ENCODE measurements at places on chromosomes 6 and 20.
A peak's percentile ranks its signal among the peaks of the same experiment; 100 is the strongest.

DNA sequence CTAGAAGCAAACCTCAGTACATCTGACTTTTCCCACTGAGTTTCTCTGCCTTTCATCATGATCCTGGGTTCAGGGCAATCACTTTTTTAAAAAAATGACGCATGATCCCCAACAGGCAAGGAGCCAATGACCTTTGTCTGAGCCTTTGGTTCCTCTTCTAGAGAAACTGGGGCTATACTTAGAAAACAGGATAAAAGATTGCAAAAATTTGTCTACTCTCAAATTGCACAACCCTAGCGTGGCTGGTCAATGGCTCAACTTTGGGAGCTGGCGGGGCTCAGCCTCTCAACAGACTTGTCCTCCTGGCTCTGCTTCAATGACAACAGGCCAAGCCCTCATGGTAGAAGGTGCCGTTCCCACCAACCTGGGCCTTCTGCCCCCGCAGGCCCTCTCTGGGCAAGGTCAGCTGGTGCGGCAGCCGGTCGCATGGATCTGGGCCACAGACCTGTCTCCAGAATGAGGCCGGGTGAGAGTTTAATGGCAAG is 48.7 kb downstream of the PDYN start:
- no peak for DNase-seq

- DNase-seq, result no peak
These were observed 39.3 kb upstream of the TMEM200A start for GRCh38 chr6:130326496-130326895.

DNA sequence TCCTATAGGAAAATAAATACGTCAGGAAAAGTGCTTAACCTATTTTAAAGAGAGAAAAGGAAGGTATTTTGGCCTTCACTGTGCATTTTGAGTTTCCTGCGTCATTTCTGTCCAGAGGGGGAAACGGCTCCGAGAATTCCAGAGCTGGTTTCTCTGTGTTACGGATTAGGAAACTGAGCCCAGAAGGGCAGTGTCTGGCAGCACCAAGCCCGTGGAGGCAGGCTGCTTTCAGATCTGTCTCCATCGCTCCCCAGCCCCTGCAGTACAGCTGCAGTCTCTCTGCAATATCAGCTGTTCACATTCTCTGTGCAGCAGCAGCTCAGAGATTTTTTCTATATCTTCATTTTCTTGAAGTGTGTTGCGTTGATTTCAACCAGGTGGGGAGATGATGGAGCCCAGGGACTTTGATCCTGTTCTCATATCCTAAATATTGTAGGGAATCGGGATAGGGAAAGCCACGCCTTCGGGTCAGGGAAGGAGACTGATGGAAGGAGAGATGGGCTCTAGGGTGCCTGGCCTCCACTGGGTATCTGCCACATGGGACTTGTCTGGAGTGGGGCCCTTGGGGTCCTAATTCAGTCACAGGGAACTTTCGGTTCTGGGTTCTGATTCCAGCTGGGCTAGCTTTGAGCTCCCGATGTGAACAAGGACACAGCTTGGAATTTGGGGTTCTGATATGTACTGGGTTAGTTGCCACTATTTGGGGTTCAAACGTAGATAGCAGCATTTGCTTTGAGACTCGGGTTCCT is 2.8 kb downstream of the ANKRD60 start:
- no peak for DNase-seq

- no peak for DNase-seq
These were observed 279.6 kb downstream of the PRL start for GRCh38 chr6:22017272-22017671.

- peak; percentile 77 for DNase-seq
These were observed 9.0 kb downstream of the ADA start for GRCh38 chr20:44642203-44643153.

DNA sequence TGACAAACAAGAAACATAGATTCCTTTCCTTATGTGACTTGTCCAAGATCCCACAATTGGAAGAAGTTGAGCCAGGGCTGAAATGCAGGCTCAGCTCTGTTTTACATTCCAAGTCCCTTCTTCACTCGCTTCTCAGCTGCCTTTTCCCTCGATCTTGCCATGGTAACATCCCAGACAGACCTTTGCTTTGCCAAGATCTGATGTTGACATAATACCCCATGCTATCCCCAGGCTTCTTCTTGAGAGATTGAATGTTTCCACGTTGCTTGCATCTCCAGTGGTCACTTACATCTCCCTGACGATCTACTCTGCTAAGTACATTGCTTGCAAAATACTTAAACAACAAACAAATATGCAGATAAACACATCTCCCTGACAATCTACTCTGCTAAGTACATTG is 63.5 kb downstream of the TBXT start:
- no peak for DNase-seq

DNA sequence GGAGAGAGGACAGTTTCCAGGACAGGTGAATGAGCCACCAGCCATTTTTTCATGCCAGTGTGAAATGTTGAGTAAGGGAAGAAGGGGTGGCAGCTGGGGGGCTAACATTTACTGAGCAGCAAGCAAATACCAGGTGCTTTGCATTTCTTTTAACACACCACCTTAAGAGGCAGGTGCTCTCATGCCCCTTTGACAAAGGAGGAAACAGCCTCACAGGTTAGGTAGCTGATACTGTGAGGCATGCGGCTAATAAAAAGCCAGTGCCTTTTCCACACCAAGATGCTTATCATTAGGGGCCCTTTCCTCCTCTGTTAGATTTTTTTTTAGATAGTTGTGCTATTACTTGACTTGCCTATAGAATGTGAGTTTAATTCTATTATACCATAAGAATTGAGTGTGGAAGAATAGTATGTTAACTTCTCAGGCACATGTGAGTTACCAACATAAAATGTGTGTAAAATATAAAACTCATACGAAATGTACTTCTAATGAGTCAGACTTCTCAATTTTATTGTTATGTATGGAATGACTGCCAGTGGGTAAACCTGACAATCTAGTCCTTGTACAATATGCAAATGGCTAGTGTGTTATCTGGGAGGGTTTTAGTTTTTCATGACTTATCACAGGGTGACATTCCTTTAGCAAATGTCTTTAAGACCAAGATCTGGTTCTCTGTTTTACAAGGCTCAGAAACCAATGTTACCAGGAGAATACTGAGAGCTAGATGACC is 260.0 kb downstream of the TMEM242 start:
- no peak for DNase-seq
